Left ventricle myocardium superior (tissue), 1 donor: ENCODE measurements at places on chromosomes 11 and 22. TPM values are rescaled to one million over a fixed set of nuclear protein-coding genes. Genes with fewer than 3 reads are reported as not detected.

The CDCA5 gene
- 1.3 TPM for total RNA-seq

The GRIK4 gene
- 0.22 TPM for total RNA-seq

The CASP1 gene
- 11.3 TPM for total RNA-seq

The PHLDA2 gene
- 0.99 TPM for total RNA-seq

The CCDC73 gene
- total RNA-seq = not detected

The TSSK2 gene
- not detected for total RNA-seq

The HOATZ gene
- total RNA-seq = not detected

- DNase-seq = no peak
Measured at GRCh38 chr11:26247340-26247739, 84.6 kb upstream of the ANO3 start.

GRCh38 chr22:43714104-43714503, 98.0 kb downstream of the EFCAB6 start:
- no peak for DNase-seq

GRCh38 chr11:96012086-96012824, 88.3 kb upstream of the MTMR2 start:
- DNase-seq = no peak

GRCh38 chr11:22165087-22165486, 27.8 kb upstream of the ANO5 start:
- no peak for DNase-seq

DNA sequence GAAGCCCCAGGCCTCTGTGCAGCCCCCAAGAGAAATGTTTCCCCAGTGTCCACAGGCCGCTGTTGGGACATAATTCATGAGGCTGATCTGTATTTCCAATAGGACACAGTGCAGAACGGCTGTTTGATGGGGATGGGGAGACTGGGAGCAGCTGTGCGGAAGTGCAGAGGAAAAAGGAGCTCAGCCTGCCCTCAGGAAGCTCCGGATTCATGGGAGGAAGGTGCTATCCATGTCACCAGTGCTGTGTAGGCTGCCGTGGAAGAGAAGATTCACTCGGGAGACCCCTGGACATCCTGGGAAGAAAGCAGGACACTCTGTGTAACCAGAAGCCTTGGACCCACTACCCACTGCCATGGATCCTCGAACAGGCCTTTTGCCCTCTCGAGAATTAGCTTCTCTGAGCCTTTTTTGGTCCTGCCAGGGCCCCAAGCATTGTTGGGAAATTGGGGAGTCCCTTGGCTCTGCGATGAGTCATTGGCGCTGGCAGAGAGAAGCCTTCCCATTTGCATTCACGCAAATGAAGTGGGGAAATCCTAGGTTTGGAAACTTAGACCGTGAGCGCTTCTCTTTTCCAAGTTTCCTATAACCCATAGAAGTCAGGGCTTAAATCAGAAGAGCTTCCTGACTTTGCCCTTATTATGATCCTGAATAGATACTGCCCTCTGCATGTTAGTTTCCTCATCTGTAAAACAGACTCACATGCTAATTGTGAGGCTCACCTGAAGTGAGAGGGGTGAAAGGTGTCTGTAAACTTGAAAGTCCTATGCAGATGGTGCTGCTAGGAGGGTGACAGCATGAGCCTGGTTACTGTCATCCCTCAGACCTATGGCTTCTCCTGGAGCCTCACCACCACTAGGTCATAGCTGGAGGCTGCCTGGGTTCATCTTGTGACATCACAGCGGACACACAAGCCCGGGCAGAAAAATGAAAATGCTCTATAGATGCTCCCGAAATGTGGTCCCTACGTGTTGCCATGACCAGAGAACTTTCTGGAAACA, 229.2 kb upstream of the B3GAT1 start:
- DNase-seq = no peak
